ENCODE measurements at places on chromosomes 3 and 15.
A peak's percentile ranks its signal among the peaks of the same experiment; 100 is the strongest.

DNA sequence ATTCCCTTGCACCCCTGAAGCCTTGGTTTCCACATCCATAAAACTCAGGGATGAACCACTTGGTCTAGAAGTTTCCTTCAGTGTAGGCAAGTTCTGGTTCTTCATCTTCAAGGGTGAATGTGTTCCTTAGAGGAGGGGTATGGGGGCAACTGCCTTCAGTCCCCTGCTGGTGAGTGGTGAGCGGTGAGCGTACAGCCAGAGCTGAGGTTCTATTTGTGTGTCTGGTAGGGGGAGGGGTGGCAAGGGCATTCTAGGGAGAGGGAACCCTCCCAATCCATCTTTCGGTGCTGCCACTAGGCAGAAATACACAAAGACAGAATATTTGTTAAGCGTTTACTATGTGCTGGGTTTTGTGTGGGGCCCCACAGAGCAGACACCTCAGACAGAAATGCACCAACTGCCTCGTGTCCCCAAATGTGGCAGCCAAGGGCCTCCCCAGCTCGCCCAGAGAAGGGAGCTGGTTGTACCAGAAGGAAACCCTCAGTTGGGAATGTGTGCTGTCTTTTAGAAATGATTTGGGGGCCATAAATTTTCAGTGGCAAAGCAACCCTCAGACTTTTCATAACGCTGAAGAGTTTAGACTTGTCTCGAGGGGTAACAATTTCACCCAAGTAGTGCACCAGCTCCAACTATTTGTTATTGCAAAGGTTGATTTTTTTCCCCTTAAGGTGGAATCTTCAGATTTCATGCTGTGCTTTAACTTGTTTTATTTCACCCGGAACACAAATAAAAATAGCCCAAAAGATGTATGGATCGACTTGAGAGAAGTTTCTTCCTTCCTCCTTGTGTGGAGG, 137.6 kb downstream of the FBLN2 start:
- DNase-seq: no peak

DNA sequence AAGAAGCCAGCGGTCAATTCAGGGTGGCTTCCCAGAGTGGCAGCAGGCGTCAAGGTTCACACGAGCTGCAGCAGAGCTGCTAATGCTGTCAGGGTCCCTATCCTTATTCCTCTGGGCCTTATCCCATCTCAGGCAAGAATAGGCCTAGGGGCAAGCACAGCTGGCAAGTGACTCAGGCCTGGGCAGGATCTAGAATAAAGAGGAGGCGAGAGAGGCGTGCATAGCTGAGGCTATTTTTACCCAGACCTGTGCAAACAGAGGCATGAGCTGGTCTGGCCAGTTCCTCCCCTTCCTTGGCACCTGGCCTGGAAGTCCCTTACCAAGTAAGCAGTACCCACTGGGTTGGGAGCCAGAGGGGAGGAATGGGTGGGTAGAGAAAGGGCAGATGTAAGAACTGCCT, 12.2 kb upstream of the VIPR1 start:
- DNase-seq: peak; percentile 16

- no peak for DNase-seq
Observed at GRCh38 chr3:22225161-22225560, 474.2 kb upstream of the ZNF385D start.

GRCh38 chr3:106059953-106060517, 191.2 kb upstream of the CBLB start:
- DNase-seq: no peak

DNA sequence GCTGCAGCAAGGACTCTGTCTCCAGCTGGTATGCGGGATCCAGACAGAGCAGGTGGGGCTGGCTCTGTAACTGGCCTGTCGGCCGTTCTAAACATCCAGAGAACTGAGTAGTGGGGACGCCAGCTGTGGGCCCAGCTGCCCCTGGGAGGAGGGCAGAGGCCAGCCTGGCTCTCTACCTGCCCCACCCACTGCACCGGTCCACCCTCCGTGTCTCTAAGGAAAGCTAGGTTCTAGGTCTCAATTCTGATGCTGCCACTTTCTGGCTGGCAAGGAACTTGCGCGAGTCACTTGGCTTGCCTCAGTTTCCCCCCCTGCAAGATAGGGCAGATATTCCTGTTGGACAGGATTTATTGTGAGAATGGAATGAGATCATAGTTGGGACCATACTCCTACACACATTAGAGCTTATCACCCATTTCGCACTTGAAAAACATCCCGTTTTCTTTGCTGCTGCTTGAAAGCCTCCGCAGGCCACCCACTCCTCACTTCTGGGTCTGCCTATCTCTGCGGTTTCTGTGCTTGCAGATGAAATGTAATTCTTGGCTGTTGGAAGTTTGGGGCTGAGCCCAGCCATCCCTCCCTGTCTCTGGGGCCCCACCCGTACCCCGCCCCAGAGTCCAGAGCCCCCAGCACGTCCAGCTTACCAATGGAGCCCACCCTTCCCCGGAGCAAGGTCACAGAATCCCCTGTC, 65.8 kb downstream of the IQSEC1 start:
- DNase-seq: no peak

Measured in memory B cell (primary cell).